T-helper 1 cell (primary cell): ENCODE measurements at places on chromosomes 16 and 17.

GRCh38 chr16:8676737-8677375 lies 2.4 kb downstream of the ABAT start:
- no peak for DNase-seq

- DNase-seq, result no peak
Observed at GRCh38 chr16:81899601-81900000, 111.7 kb downstream of the SDR42E1 start.

DNA sequence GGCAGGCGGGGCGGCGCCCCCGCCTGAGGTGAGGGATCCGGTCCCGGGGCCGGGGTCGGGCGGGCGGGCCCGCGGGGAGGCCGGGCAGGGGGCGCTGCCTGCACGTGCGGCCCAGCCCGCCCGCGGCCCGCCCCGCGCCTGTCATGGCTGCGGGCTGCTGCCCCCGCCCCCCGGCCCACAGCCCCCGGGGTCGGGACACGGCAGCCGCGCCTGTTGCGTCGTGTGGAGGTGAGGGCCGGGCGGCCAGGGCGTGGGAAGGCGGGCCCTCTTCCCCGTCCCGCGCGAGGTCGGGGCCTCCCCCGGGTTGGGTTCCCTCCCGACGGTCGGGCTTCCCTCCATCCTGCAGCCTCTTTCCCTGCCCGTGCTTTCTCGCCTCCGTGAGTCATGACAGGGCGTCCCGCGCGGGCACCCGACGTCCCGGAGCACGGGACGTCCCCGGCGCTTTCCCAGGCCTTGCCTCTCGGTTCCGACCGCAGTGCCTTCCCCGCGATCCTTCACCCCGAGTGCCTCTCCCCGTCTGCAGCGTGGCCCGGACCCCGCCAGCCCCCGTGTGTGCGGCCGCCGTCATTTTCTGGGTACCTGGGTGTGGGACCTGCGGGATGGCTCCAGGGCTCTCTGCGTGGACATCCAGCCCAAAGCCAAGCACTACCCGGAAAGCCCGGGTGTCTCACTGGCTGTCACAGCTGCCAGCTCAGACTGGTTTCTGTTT lies 76.7 kb downstream of the CHD9 start:
- DNase-seq, result peak; percentile 67

DNA sequence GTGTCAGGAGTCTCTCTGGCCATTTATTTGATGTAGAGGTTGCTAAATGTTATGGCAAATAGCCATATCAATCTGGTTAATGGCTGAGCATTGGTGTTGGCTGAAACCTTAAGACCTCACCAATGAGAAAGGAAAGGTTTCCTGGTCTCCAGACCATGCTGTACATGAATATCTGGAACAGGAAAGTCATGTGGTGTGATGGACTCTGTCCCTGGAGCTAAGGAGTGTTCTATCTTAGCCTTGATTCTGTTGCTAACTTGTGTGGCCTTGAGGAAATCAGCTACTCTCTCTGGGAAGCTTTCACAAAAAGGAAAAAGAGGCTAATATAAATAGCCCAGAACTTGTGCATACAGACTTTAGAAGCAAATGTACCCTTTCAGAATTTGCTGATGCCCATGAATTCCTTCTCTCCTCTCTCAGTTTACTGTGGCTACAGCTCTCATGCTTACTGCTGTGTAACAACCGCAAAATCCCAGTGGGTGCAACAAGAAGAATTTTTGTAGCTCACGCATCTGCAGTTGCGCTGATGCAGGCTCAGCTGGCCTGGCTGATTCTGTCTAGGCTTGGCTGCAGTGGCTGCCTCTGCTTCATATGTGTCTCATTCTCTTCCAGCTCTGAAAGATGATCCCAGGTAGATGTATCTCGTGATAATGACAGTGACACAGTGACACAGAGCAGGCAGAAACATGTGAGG lies 287.5 kb downstream of the NPIPA8 start:
- no peak for DNase-seq

DNA sequence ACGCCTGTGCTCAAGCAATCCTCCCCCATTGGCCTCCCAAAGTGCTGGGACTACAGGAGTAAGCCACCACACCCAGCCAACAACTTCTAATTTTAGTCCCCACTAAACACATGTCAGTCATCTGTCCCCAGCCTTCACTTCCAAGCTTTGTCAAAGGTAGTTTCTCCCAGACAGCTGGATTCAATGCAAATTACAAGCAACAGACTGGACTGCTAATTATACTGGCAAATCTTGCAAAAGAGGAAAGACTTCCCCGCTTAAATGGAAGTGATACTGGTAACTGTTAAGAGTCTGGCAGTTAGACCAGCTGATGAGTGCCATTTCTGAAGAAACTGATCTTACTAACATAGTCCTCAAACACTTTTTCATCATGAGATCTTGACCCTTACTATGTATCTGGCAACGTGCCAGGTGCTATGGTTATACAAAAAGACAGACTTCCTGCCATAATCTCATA lies 8.2 kb upstream of the GGA2 start:
- DNase-seq, result no peak

DNA sequence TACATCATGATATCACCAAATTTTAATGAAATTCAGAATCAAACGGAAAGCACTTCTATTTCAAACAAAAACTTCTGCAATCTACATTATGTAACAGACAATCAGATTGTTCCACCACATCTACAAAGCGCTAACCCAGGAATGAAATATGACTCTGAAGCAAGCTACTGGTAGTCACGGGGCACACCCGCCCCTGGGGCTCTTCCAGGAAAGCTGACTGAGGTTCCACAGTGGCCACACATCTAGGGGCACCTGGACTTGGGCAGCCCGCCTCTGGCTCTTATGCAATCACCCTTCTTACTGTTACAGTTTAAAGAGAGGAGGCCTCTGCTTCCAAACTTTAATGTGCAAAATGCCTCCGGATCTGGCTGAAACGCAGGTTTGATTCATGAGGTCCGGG lies 27.5 kb downstream of the ZCCHC14 start:
- DNase-seq, result no peak

GRCh38 chr16:86059253-86060171 lies 160.6 kb downstream of the IRF8 start:
- DNase-seq, result no peak

DNA sequence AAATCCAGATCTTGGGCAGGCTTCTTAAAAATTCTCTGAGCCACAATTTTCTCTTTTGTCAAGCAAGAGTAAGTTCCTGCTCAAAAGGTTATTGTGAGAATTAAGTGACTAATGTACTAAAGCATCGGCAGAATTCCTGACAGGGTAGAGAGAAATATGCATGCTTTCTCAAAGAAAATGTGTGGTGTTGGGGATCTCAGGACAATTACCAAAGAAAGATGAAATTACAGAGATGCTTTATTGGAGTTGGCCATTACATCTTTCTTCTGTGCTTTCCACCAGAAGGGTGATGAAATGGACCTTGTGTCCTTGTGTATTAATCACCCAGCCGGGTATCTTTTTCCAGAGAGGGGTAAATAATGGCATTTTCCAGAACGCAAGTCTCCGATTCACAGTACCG lies 1.7 kb upstream of the USP43 start:
- DNase-seq, result no peak

GRCh38 chr16:324451-325334 lies 27.8 kb downstream of the AXIN1 start:
- DNase-seq, result peak; percentile 73

GRCh38 chr17:29645515-29646051 lies 22.9 kb upstream of the CORO6 start:
- DNase-seq, result no peak

DNA sequence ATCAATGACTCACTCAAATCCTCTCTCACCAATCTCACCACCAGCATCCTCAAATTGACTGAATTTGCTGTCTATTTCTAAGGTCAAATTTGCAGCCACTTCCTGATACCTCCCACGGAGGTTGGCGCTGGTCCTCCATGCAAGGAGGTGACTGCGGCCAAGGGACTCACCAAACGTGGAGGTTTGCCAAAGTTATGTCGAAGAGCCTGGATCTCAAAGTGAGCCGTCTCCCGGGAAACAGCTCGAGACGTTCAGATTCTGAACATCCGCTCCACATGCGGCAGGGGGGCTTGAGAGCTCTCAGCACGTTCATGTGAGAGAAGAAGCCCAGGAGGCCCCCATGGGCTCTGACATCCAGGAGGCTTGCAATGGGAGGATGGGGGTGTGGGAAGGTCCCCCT lies 22.6 kb downstream of the LGALS3BP start:
- no peak for DNase-seq

GRCh38 chr16:79800016-79800608 lies 199.6 kb upstream of the MAF start:
- DNase-seq, result no peak

GRCh38 chr16:82185012-82185411 lies 15.0 kb upstream of the MPHOSPH6 start:
- DNase-seq, result no peak

DNA sequence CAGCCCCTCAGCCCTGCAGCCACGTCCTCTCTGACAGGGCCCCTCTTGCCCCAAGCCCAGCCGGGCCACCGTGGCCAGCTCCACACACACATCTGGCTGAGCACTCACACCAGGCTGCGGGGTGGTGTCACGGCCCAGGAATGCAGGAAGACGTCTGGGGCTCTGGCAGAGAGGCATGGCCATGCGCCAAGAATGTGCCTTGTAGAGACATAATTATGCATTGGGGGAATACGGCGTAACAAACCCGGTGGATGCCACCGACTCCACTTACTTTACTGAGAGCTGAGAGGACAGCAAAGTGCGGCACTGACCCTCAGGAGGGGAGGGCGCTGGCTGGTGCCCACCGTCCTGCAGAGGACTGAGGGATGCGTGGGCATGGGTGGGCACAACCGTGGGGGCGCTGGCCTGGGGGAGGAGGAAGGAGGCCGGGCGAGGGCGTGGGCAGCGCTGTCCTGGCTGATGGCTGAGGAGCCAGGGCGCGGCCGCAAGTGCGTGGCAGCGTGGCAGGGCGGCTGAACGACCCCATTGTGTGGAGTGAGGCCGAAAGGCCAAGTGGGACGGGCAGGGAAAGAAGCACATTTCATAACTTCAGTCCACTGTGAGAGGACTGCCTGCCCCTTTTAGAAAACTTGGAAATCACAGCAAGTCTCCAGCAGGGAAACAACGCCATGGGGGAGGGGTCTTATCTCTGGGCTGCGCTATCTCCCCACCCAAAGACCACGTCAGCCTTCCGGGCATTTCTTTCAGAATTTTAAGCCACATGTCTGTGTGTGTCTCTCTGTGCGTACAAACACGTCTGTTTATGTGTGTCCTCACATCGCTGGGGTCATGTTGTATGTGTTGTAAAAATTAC lies 30.6 kb downstream of the METRNL start:
- no peak for DNase-seq

GRCh38 chr17:74123350-74123749 lies 80.1 kb upstream of the RPL38 start:
- no peak for DNase-seq

DNA sequence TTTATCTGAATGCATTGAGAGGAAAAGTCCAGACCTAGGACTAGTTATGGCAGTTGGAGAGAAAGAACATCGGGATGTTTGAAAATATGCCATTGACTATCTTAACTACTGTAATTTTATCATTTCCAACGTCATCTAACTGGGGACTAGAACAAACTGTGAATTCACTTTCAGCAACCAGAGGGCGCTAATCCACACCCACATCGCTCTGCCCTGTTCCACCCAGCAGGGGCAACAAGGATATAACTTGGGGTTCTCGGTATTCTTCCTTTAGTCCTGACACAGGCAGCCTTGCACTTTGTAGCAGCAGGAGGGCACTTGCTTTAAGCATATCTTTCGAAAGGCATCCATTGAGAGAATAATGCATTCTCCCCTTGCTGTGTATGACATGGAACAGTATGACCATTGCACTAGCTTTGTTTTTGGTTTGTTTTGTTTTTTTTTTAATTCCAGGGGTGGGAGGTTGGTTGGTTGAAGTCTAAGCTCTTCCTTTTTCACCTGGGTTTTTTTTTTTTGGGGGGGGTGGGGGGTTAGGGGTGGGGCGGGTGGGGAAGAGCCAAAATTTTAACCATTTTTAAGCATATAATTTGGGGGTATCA lies 31.5 kb downstream of the SIAH1 start:
- DNase-seq, result peak; percentile 78

DNA sequence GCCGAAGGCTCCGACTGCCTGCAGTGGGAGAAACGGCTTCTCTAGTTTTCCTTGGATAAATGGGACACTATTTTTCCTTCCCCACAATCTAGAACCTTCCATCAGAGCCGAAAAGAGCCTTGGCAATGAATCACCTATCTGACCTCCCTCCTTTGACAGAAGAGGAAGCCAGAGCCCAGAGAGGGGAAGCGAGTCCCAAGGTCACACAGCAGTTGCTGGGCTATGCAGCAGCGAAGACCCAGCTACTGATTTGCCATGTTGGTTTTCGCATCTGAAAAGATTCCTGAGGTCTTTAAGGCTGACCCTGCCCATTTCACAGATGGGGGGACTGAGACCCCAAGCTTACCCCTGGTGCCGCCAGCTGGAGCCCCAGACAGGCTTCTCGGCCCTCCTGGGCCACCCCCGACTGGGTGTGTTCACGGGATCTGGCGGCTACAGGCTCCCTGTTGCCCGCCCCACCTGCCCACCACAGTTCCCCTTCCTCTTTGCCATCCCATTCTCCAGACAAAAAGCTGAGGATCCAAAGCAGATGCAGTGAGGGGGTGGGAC lies 45.9 kb downstream of the RAI1 start:
- DNase-seq, result no peak

DNA sequence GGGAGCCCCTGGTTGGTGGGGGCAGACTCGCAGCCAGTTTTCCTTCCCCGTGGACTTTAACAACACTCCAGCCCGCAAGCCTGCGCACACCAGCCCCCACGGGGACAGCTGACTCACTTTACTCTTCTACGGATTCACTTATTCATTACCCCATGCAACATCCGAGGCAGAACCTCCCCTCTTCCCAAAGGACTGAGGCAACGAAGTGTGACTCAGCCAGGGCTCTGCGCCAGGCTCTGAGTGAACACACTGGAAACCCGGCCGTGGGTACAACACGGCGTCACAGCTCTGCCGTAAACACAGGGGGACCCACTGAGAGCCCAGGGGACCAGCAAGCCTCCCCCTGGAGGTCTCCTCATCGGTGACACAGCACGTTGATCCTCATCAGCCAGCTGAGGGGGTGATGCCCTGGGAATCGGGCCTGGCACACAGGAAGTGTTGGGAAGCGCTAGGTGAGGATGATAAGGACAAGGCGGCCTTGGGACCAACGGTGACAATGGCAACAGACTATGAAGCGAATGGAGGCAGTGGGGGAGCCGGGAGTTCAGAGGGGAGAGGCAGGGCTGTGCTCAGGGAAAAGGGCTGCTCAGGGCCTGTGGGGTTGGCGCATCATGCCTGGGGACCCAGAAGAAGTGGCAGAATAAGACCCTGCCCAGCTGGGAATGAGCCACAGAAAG lies 14.6 kb downstream of the COTL1 start:
- DNase-seq, result peak; percentile 26

- no peak for DNase-seq
Observed at GRCh38 chr16:2350500-2350899, 10.0 kb upstream of the ABCA3 start.

- DNase-seq, result no peak
Observed at GRCh38 chr16:1175566-1176279, 22.8 kb downstream of the CACNA1H start.
